ENCODE measurements at places on chromosomes 4 and X.

DNA sequence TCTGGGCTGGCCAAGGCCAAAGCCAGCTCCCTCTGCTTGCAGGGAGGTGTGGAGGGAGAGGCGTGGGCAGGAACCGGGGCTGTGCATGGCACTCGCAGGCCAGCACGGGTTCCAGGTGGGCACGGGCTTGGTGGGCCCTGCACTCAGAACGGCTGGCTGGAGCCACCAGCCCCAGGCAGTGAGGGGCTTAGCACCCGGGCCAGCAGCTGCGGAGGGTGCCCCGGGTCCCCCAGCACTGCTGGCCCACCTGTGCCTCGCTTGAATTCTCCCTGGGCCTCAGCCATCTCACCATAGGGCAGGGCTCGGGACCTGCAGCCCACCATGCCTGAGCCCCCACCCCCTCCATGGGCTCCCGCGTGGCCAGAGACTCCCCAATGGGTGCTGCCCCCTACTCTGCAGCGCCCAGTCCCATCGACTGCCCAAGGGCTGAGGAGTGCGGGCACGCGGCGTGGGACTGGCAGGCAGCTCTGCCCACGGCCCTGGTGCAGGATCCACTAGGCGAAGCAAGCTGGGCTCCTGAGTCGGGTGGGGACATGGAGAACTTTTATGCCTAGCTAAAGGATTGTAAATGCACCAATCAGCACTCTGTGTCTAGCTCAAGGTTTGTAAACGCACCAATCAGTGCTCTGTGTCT lies 193.9 kb downstream of the LARP7 start:
- DNase-seq: no peak

DNA sequence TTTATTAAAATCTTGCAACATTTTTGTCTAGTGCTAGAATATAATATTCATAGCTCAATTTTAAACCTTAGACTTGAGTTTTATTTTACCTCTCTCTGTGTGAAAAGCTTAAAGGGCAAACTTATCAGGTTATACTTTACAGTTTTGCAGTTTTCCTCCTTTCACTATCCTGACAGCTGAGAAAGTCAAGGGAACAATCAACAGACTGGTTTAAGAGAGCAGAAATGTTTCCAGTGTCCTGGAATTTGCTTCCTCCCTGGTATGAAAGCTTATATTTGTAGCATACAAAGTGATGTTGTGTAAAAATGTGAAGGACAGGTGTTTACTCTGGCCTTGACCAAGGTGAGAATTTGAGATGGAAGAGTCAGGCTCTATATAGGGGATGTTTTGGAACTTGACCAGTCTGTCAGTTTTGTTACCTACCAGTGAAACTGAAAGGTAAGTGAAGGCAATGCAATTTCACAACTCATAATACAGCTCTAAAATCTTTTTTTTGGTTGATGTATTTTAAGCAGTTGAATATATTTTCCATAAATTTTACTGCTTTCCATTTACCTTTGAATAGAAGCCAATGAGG lies 64.6 kb downstream of the FHIP1A start:
- no peak for DNase-seq

- DNase-seq: no peak
These were observed 585.7 kb downstream of the TLL1 start for GRCh38 chr4:166458756-166459155.

DNA sequence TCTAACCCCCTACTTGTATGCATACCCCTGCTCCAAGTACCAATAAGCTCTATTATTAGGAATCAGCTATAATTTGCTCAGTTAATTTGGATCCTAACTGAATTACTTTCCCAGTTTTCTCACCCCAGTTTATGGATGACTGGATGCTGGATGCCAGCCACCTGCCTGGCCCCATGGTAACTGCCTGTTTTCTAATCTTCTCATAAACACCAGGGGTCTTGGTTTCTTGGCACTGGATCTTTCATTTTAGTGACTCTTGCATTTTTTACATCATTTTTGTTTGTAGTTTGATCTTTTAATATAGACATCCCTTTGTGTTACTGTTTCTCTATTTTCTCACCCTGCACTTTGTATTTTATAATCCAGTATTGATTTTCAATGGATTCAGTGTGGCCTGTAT lies 246.8 kb downstream of the ADGRL3 start:
- no peak for DNase-seq

DNA sequence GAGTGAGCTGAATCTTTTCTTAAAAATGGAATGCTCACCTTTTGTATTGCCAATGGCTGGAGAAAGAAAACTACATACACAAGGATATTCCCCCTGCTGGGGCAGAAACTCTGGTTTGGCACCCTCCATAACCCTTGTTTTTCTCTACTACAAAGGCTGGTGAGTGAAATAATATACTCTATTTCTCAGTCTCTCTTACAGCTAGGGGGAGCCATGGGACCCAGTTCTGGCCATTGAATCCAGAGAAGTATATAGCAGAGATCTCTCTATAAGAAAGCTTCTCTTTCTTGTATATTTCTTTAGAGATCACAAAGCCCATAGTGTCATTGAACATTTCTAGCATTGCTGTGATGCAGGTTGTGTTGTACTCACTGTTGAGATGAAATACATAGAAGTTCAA lies 49.8 kb downstream of the SMPX start:
- no peak for DNase-seq

DNA sequence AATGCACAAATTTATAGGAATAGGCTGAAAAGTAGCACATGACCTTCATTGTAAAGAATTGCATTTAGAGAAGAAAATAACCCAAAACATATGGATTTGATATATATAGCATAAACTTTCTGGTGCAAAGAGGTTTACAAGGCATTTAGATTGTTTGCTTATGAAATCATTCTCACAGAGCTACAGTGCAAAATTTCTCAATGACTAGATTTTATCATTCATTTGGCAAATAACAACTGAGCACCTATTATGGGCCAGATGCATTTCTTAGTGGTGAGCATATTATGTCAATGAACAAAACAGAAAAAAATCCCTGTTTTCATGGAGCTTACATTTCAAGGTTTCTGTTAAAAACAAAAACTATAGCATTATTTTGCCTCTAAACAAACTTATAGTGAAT lies 34.1 kb upstream of the TNIP3 start:
- DNase-seq: no peak

GRCh38 chrX:150182161-150182560 lies 181.0 kb upstream of the MAMLD1 start:
- no peak for DNase-seq

- no peak for DNase-seq
These were observed 93.5 kb downstream of the CBLL2 start for GRCh38 chrX:22366166-22366702.

Data from NCI-H1048 (cell line).